Naive B cell (primary cell): ENCODE measurements at places on chromosomes 6 and 20. TPM values are rescaled to one million over a fixed set of nuclear protein-coding genes. Genes with fewer than 3 reads are reported as not detected.
A peak's percentile ranks its signal among the peaks of the same experiment; 100 is the strongest.

- DNase-seq, result no peak
These were observed 19.0 kb upstream of the EXOC2 start for GRCh38 chr6:711925-712324.

GRCh38 chr6:155317186-155317585 is 2.9 kb upstream of the TFB1M start:
- no peak for DNase-seq

- DNase-seq, result no peak
These were observed 40.3 kb upstream of the XRN2 start for GRCh38 chr20:21262812-21263211.

GRCh38 chr6:13286181-13286580 is 42.2 kb downstream of the TBC1D7 start:
- peak; percentile 55 for DNase-seq

GRCh38 chr20:7375905-7376304 is 564.4 kb downstream of the HAO1 start:
- no peak for DNase-seq

- peak; percentile 93 for DNase-seq
These were observed 2.1 kb downstream of the CTSZ start for GRCh38 chr20:59004763-59005522.

- DNase-seq, result peak; percentile 58
These were observed 50.1 kb downstream of the PHF3 start for GRCh38 chr6:63685446-63686379.

TTLL9 gene
- not detected for polyA plus RNA-seq

MEI4 gene
- polyA plus RNA-seq, result not detected
